Stimulated activated CD8-positive, alpha-beta memory T cell treated with anti-CD3 and anti-CD28 coated beads, Interleukin-2, amount 100 ng/mL, for 48 hours (primary cell): ENCODE measurements at places on chromosomes 4 and X.
A peak's percentile ranks its signal among the peaks of the same experiment; 100 is the strongest.

DNA sequence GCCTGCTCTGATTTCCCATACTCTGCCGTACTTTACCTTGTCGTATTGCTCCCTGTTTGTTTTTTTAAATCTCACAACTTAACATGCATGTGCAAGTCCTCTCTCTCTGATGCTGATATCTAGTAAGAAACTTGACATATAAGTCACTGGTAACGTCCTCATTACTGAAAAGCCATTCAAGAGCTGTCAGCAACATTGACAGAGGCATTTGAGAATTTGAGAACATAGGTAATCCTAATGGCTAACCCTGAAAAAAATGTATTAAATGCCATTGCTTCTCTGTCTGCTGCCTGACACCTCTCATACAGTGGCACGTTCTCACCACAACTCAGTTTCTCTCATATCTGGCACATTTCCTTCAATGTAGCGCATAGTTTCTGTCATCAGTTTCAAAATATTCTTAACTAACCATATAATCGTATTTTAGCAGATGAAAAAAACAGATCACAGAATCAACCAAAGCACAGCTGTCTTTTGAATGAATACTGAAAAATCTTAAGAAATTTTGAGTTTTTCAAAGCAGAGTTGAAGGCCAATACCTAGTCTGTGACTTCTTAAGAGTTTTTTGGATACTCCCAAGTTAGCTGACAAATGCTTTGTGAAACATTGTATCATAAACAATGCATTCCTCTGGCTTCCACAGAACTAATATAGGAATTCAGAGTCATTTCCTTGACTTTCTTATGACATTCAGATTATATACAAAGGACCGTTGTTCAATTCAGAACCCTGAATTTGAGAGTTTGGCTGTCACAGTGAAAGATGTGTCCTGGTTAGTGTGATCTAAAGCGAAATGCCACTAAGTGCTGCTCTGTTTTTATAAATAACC lies 996.4 kb downstream of the C4orf33 start:
- DNase-seq: no peak

DNA sequence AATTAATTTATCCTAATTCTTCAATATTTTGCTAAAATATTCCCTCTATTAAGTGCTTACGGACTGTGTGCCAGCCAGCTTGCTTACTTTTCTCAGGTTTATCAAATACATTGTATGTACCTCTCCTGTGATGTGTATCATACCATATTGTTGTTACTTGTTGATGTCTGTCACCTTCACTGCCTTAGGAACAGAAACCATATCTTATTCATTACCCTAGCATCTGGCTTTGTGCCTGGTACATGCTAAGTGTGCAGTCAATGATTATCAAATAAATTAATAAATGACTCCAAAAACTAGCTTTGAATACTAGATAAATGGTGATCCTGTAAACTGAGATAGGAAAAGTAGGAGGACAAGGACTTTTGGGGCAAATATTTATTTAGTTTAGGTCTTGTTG lies 6.9 kb downstream of the CLCN3 start:
- no peak for DNase-seq

- DNase-seq: peak; percentile 76
Observed at GRCh38 chr4:6720202-6720699, 4.3 kb downstream of the BLOC1S4 start.

DNA sequence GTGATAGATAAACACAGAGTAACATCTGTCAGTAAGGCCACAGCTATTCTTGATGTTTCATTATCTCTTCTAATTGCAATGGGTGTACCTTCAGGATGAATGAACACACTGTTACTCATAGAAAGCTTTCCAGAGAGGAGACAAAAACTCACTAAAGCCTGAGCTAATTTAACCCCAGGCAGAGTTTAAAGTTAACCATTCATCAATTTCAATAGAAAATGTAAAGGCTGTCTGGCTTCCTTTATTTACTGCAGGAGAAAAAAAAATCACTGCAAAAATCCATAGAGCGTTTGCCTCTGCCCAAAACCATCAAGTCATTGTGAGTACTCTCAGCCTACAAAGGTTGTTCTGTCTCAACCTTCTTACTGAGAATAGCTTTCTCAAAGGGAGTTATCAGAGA lies 376.9 kb downstream of the PPP4R3C start:
- DNase-seq: no peak

GRCh38 chrX:125378205-125378604 lies 58.5 kb downstream of the TEX13C start:
- DNase-seq: no peak

- DNase-seq: no peak
Observed at GRCh38 chr4:70838204-70838603, 1.5 kb downstream of the GRSF1 start.

- DNase-seq: no peak
Observed at GRCh38 chr4:37985730-37986275, 25.6 kb downstream of the PTTG2 start.

GRCh38 chrX:7164174-7164573 lies 16.2 kb upstream of the PUDP start:
- no peak for DNase-seq

DNA sequence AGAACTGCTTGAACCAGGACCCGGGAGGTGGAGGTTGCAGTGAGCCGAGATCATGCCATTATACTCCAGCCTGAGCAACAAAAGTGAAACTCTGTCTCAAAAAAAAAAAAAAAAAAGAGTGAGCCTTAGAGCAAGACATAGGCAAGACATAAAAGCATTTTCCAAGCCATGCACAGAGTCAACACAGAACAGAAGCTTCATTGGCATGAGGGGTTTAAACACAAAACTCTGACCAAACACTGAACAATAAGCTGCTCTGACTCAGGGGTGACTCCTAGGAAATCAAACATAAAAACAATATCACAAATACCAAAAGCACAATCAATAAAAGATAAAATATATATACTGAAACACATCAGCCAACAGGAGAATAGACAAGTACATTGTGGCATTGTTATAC lies 136.8 kb downstream of the PLS3 start:
- no peak for DNase-seq

GRCh38 chrX:41209853-41210252 lies 124.1 kb upstream of the DDX3X start:
- no peak for DNase-seq
